Aorta (tissue), 5 donors: ENCODE measurements at places on chromosomes 6 and 20. TPM values are rescaled to one million over a fixed set of nuclear protein-coding genes. Genes with fewer than 3 reads are reported as not detected.

DNA sequence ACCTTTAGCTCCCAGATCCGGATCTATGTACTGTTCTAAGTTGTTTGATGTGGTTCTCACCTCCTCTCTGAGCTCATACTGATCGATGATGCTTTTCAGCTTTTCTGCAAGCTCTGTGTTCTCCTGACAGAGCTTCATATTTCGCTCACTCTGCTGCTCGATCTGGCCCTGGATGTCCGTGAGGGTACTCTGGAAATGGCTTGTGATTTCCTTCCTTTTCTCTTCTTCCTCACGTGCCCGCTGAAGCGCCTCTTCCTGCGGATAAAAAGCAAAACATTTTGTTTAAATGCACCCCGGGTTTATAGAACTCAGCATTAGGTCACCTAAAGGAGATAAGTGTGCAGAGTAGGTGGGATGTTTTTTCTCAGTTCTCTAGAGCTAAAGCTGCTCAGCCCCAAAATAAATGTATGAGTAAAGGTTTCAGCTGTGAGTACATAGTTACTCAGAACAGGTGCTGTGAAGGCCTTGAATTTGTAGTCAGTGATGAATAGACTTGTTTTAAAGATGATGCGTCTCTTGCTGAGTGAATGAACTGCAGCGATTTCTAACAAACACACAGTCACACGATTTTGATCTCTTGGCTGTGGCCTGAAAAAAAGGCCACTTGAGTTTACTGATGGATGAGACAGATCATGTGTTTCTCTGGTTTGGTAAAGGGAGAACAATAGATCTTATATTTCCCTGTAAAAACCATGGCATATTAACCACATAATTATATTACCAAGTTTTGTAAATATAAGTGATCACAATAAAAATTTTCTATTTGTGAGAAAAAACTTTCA, 29.1 kb downstream of the TXLNB start:
- H3K4me3 ChIP-seq = no peak overlapping the region
- no peak for DNase-seq
- H3K4me1 ChIP-seq = peaks cover 3% of the 10 kb centered on the region
- H3K27me3 ChIP-seq = no peaks in the 10 kb centered on the region
- no peak overlapping the region for H3K27ac ChIP-seq
- H3K36me3 ChIP-seq = no peaks in the 10 kb centered on the region

DNA sequence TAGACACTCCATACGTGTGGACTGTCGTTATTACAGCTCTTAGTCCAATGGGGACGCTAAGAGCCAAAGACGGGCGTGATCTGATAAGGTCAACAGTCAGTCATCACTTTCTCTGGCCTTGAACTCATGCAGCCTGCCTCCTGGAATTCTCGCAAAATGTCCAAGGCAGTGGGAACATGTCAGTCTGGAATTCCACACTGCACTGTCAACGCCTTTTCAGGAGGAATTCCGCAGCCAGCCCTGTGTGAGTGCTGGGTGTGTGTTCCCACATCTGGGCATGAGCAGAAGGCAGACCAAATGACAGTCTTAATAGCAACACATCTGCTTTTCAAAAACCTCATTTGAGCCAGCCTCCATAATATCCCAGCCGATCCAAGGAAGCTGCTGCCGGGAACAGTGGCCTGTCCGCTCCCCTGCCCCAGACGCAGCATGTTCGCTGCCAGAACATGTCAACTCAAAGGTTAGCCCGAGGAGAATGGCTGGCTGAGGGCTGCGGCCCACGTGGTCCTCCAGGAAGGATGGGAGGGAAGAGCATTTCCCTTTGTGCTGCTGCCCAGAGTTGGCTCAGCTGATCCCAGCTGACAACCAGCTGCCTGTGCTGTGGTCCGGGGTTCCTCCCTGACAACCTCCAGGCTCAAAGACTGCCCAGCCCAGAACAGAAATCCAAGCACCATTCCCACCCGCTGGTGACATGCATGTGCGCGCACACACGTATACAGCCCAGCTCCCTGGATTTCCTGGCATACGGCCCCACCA, 103.1 kb downstream of the SULF2 start:
- no peak overlapping the region for H3K27ac ChIP-seq
- no peak overlapping the region for H3K4me3 ChIP-seq
- no peaks in the 10 kb centered on the region for H3K36me3 ChIP-seq
- no peak for DNase-seq

ADTRP gene
- 1.2 TPM for total RNA-seq

DNA sequence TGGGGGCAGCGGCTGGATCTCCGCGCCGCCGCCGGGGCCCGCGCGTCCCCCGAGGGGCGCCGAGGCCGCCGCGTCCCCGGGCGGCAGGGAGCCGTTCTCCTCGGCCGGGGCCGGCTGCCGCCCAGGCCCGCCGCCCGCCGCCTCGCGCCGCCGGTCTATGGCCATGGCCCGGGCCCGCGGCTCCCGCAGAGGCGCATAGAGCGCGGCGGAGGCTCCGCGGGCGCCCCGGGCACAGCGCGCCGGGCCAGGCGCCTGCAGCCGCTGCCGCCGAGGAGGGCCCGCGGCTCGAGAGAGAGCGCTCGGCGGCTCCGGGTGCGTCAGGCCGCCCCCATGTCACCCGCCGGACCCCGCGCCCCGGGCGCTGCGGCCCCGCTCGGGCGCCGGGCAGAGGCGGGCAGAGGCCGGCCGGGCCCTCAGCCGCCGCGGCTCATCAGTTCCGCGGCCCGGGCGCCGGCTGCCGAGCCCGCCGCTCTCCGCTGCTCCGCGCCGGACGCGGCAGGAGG, 404 bp downstream of the SLC22A23 start:
- DNase-seq = no peak
- no peaks in the 10 kb centered on the region for H3K4me1 ChIP-seq
- no peak overlapping the region for H3K27ac ChIP-seq

EDN1 gene
- 10.0 TPM for total RNA-seq
